Prostate gland (tissue), 2 donors: ENCODE measurements at places on chromosomes 3 and 15. TPM values are rescaled to one million over a fixed set of nuclear protein-coding genes. Genes with fewer than 3 reads are reported as not detected.

CMTM8 gene
- total RNA-seq: 28.8 TPM

AEN gene
- 20.4 TPM for total RNA-seq

MOBP gene
- not detected for total RNA-seq

GOLGA6L10 gene
- total RNA-seq: 6.0 TPM

ADAMTSL3 gene
- 25.2 TPM for total RNA-seq

CELF6 gene
- total RNA-seq: 3.7 TPM
